ENCODE measurements at places on chromosomes 3 and 15. TPM values are rescaled to one million over a fixed set of nuclear protein-coding genes. Genes with fewer than 3 reads are reported as not detected.

Gene ITIH3
- total RNA-seq, result 0.16 TPM

Gene MAGEF1
- 5.3 TPM for total RNA-seq

Gene NR1I2
- total RNA-seq, result under 0.01 TPM

Gene EPHA3
- 0.16 TPM for total RNA-seq

Gene SOX14
- total RNA-seq, result not detected

Gene ABCF3
- 54.1 TPM for total RNA-seq

Gene CEMIP
- 0.32 TPM for total RNA-seq

Gene PGBD4
- total RNA-seq, result 1.9 TPM
